ENCODE measurements at places on chromosomes 7 and 10.

GRCh38 chr10:79179164-79179956 lies 110.6 kb downstream of the ZMIZ1 start:
- no peak for DNase-seq

DNA sequence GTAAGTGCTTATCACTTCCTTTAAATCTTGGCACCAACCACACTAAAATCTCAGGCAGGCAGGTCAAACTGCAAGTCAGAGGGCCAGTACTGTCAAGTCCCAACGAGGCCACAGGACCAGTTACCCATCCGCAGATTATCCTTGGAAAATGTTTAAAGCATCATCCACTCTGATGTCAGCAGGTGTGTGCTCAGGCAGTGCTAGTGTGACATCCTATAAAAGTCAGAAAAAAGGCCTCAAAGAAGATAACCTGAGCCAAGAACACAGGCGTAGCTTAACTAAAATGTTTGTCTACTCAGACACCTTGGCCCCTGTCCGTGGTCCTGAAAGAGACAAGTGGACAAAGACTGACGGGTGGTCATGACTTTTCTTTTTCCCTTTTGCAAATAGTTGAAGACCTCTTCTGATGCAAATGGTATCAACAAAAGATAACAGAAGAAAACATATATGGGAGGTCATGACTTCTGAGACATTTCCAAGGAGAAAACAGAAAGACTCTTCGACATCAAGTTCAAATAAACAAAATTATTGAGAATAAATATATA lies 309.3 kb downstream of the KCNMA1 start:
- peak; percentile 21 for DNase-seq

DNA sequence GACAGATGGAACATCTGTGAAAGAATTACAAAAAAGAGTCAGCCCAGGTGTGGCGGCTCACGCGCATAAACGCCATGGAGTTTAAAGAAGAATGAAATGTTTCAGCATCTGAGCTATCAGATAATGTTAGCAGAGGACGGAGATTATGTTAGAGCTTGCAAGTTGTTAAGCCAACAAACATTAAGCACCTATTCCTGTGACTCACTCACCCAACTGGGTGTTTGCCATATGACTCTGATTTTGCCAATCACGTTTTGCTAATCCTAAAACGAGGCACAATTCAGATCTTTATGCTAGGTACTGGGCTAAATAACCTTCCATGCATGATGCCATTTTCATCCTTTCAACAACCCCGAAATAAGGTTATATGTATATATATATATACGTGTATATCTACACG lies 29.0 kb upstream of the CCNY start:
- DNase-seq: no peak

- peak; percentile 17 for DNase-seq
Observed at GRCh38 chr7:6636741-6637543, at the start of gene ZNF316. TSS of gene ZNF316 (plus strand) at chr7:6637318. CDS start at chr7:6642410, 5,092 bp downstream.

GRCh38 chr10:75461672-75462649 lies 30.5 kb downstream of the LRMDA start:
- no peak for DNase-seq

DNA sequence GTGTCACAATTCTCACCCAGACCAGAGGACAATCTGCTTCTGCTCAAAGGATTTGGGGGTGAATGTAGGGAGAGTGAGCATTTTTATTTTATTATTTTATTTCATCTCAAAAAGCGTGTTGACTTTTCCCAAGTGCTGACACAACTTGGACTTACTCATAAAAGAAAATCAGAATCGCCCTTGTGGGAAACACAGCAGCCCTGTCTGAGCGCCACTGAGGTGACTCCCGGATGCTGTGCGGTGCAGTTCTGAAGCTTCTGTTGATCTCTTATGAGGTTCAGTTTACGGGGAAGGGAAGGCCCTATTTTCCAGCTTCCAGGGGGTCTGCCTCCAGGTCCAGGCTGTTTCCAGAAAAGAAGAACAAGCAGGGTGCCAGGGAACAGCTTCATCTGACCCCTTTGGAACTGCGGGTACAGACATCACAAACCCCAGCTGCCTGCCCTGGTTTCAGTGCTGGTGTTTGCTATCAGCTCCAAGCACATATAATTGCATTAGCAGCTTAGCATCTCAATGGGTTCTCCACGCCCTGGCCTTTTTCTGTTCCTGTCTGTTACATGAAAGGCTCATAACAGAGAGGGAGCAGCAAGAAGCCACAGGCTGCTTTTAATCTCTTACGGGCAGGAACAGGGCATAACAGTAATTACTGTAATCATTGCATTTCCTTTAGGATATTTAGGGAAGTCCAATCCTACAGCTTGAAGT lies 52.4 kb downstream of the PARP12 start:
- no peak for DNase-seq

DNA sequence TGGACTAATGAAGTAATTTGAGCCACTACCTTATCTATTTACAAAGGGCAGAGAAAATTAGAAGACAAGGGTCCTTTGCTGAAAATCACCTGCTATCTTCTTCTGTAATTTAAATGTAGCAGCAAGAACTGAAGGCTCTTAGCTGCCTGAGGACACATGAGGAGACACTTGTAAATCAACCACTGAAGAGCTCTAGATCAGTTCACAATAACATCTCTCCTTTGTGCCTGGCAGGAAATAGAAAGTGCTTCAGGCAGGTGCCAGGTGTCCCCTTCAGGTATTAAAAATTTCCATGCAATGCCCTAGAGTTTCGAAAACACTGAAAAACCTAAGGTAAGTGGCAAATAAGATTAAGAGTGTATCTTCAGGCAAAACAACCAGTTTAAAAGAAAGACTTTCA lies 474.6 kb downstream of the GRM8 start:
- DNase-seq: no peak

DNA sequence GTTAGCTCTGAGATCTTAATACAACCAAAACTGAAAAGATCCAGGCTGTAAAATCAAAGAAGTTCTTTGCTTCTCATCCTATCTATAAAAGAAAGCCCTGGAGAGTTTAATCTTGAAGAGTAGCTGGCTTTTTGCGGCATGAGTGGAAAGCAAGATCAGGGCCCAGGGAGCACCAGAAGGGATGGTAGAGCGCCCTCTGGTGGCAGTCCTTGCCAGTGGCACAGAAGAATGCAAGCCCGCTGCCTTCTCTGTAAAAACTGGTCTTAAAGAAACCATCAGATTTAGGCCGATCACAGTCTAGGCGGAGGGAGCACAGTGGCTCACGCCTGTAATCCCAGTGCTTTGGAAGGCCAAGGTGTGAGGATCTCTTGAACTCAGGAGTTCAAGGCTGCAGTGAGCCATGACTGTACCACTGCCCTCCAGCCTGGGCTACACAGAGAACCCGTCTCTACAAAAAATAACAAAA lies 35.6 kb downstream of the CPN1 start:
- peak; percentile 78 for DNase-seq

DNA sequence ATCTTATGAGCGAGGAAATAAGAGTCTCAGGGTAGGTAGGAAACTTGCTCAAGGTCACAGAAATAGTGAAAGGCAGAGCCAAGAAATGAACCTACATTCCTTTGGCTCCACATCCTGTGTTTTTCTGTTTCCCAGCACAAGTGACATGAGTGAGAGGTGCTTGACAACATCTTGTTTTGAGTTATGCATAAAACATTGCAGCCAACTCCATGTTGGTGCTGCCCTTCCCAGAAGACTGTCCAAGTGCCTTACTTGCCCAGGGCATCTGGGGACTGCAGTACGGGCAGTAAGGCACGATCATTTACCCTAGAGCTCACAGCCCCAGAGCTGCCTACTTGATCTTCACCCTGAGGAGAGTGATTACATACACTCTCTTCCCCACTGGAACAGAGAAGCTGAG lies 148.8 kb downstream of the NOC3L start:
- DNase-seq: no peak

DNA sequence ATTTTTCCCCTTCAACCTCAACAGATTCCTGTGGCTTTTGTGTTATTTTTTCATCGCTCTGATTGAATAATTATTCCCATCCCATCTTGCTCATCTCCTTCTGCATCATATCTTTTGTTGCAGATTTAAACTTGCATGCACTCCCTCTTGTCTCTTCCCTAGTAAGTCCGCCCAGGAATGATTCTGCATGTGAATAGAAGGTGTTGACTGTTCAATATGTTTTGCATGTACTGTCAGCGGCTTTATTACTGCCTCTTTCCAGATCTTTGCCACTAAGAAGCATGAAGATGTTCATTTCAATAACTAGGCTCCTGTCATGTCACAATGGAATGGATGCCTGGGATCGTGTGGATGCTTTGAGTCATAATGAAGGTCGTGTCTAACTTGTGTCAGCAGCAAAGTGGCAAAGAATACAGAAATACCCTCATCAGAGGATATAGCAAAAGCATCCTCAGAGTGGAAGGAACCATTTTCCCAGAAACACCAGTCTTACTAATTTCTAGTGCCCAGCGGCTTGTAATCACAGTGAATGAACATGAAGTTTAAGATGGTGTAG lies 62.6 kb upstream of the SEM1 start:
- no peak for DNase-seq

GRCh38 chr10:99966306-99966705 lies 43.4 kb downstream of the DNMBP start:
- no peak for DNase-seq

DNA sequence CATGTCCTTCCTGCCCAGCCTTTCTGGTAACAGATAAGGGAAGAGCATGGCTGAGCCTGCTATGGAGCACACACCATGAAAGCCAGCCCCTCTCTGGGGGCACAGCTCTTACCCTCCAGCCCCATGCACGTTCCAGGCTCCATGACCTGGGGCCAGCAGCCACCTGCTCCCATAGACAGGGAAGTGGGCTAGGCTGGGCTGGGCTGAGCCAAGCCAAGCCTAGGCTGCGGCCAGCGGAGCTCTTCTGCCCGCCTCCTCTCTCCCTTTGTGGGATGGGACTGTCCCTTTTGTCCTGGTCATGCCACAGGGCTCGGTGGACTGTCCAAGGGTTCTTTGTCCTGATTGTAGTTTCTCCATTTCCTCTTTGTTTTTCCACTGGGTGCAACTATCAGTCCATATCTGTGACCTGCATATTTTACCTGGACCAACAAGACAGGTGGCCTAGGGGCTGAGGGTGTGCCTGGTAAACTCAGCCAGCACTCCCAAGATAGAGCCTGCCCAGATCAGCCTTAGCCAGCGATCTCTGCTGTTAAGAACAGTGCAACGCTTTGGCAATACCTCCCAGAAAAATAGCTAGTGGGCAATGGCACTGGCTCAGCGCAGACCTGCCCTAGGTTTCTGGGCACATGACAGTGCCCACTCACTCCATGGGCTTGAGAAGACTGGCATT lies 97.2 kb upstream of the BTBD16 start:
- DNase-seq: no peak

DNA sequence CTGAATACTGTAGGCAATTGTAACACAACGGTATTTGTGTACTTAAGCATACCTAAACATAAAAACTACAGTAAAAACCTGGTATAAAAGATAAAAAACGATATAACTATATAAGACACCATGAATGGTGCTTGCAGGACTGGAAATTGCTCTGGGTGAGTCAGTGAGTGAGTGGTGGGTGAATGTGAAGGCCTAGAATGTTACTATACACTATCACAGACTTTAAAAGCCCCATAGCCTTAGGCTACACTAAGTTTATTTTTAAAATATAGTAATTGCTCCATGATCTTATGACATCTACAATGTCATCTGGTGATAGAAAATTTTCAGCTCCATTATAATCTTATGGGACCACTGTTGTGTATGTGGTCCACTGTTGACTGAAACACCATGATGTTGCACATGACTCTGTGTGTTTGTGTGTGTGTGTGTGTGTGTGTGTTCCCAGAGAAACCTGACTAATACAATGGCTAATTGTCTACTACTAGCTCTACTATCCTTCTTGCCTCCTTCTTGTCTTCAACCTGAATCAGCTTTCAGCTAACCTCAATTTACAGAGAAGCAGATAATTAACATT lies 27.6 kb upstream of the PRPF18 start:
- no peak for DNase-seq
